ENCODE measurements at places on chromosomes 2 and 18. TPM values are rescaled to one million over a fixed set of nuclear protein-coding genes. Genes with fewer than 3 reads are reported as not detected.
A peak's percentile ranks its signal among the peaks of the same experiment; 100 is the strongest.

DNA sequence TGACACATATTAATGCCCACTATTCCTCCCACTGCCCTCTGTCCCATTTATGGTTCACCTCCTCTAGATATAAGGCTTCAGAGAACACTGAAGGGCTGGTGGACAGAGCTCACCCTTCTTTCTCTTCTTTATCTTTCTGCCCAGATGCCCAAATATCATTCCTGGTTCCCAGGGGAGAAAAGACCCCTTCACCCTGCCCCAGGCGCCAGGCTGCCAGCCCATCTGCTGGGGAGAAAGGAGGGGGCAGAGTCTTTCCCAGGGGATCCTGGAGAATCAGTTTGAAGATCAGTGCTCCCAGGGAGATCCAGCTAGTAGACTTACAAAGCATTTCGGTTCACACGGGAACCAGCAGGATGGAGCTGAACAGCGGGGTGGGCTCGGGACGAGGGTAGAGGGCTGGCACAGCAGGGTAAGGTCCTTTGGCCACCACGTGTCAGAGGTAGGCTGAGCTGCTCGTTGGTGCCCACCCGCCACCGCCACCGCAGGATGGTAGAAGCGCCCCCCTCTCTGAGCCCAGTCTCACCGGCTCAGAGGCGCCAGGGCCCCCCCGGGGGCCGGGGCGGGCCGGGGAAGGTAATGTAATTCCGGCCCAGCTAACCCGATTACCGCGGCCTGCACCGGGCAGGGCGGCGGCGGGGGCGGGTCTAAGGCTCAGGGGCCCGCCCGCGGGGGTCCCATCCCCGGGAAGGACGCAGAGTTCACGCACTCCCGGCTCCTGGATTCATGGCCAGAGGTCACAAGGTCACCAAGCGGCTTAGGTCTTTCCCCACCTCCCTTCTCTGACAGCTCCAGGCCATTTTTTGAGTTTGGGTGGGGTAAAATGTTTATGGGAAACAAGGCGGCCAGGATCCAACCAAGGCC is 1.3 kb upstream of the TLX2 start:
- H3K27me3 ChIP-seq: peaks cover 70% of the 10 kb centered on the region
- DNase-seq: no peak
- no peaks in the 10 kb centered on the region for H3K36me3 ChIP-seq
- peak overlapping the region; percentile 78 for H3K27ac ChIP-seq
- peaks cover 11% of the 10 kb centered on the region for H3K4me1 ChIP-seq
- H3K4me3 ChIP-seq: no peak overlapping the region

DNA sequence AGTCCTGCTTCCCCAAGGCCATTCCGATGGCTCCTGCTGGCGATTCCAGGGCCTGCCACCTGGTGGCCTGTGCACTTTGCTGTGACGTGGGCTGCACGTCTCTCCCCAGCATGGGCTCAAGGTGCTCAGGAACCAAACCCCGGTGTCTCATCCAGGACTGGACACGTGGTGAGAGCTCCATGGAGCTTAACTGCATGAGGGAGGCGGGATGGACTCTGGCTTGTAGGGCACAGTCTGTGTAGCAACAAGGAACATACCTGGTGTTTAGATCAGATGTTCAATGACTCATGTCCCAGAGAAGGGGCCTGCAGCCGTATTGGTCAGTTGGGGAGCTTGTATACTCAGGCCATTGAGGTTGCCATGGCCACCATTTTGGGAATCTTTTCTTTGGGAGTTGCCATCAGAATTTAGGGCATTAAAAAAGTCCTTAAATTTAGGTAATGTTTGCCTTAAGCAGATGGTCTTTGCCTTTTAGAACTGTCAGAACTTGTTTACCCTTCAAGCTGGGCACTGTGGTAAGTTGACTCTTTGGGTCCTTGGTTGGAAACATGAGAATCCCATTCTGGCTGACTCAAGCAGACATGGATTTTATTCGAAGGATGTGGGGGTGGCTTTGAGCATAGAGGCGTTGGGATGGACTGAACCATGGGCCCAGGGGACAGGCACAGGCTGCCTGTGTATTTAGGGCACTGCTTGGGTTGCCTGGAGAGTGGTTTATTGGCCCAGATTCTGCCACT is 21.0 kb downstream of the AGAP1 start:
- H3K36me3 ChIP-seq: peaks cover 5% of the 10 kb centered on the region
- DNase-seq: no peak
- peaks cover 20% of the 10 kb centered on the region for H3K4me1 ChIP-seq
- no peak overlapping the region for H3K27ac ChIP-seq
- H3K27me3 ChIP-seq: no peaks in the 10 kb centered on the region
- no peak overlapping the region for H3K4me3 ChIP-seq

- H3K27ac ChIP-seq: no peak overlapping the region
- DNase-seq: no peak
- H3K4me1 ChIP-seq: no peaks in the 10 kb centered on the region
- no peak overlapping the region for H3K4me3 ChIP-seq
These were observed 39.1 kb downstream of the SH3RF3 start for GRCh38 chr2:109168086-109168485.

DNA sequence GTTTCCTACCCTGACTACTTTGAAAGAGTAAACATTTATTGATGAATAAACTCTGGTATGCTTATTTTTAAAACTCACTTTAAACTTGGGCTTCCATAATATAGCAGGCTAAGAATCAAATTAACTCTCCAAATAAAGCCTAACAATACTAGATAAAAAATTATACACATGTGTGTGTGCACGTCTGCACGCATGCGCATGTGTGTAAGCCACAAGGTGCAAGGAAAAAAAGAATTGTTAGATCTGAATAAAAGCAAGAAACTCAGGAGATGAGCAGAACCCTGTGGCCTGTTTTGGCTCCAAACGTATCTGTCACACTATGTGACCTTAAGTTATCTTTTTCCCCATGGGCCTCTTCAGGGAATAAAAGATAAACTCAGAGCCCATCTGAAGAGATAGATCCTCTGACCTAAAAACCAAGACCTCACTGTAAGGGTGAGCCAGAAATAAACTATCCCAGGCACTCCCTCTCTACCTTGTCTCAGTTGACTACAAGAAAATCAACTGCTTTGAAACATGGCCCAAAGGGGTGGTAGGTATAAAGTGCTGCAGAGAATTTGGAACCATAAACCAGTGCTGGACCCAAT is 6.3 kb downstream of the HDHD2 start:
- H3K4me3 ChIP-seq: no peak overlapping the region
- H3K4me1 ChIP-seq: peaks cover 10% of the 10 kb centered on the region
- H3K27ac ChIP-seq: no peak overlapping the region
- no peaks in the 10 kb centered on the region for H3K27me3 ChIP-seq

DNA sequence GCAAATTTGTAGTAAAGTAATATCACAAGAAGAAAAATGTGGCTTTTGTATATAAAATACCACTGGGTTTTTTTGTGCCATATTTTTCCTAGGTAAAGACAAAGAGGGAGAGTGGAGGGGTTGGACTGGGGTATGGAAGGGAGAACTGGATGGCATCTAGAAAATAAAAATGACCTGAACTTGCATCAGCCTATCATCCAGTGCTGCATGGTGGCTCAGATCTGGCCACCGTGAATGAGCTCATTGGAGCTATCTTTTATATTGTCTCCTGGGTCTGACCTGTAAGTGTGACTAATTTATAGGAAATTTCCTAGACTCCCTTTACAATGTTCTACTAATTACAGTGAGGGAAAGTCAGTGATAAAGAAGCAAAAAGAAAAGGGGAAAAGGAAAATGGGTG is 369.0 kb downstream of the TMEM182 start:
- H3K36me3 ChIP-seq: no peaks in the 10 kb centered on the region
- no peak overlapping the region for H3K4me3 ChIP-seq

The CROCC2 gene
- total RNA-seq: 0.36 TPM

The GAREM1 gene
- total RNA-seq: 11.4 TPM

DNA sequence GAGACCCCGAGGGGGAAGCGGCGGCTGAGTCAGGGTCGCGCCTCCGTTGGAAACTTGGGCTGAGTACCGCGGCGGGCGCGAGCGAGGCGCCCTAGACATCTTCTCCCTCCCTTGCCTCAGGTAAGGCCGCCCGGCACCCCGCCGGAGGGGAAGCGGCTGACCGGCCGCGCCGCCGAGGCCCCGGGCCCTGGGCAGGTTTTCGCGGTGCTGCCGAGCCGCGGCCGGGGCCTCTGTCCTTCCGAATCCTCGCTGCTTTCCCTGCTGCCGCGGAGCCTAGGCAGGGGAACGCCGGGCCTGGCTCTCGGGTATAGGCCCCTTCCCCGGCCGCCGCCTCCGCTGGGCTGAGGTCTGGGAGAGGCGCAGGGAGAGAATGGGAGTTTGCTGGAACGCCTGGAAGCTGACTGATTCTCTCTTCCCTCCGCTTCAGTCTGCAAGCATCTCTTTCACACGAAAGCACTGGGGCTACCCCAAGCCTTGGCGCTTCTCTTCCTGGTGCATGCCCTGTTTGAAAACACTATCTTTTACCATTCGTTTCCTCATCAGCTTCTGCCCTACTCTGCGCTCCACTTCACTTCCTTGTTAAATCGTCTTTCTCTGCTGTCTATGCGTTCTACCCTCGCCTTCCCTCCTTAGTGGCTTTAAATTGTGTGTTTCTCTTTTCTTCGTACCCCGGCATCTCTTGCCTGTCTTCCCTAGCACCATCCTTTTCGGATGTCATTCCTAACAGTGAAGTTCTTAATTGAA is 652 bp downstream of the PPM1B start:
- H3K4me3 ChIP-seq: peak overlapping the region; percentile 99
- peaks cover 7% of the 10 kb centered on the region for H3K36me3 ChIP-seq
- peaks cover 15% of the 10 kb centered on the region for H3K4me1 ChIP-seq
- H3K27ac ChIP-seq: peak overlapping the region; percentile 99
- H3K27me3 ChIP-seq: no peaks in the 10 kb centered on the region

DNA sequence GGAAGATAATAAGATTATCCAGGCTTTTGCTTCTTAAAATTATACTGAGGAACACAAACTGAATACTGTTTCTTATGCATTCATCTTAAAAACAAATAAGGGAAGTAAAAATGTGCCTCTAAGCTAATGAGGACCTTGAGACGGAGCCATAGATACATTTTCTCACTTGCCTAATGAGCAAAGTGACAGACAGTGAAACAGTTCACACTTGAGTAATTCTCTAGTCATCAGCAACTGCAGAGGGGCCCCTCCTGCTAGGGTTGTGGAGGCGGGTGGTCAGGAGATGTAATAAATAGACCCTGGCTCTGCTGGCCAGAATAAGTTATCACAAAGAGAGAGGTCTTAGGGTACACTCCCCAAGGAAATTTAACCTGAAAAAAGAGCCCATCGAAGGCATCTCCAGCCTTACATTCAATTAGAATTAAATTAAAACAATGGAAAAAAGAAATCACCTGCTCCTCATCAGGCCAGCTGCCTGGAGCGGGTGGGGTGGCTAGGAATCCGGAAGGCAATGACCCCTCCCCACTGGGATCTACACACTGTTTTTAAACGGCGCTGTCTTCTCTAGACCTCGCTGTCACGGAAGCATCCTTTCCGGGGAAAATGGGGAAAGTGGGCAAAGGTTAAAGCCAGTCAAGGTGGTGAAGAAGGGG is 32.6 kb upstream of the INSIG2 start:
- no peak overlapping the region for H3K4me3 ChIP-seq
- H3K27ac ChIP-seq: no peak overlapping the region
- DNase-seq: no peak
- peaks cover 2% of the 10 kb centered on the region for H3K27me3 ChIP-seq

- H3K27ac ChIP-seq: no peak overlapping the region
- no peak for DNase-seq
- H3K27me3 ChIP-seq: no peaks in the 10 kb centered on the region
- H3K4me1 ChIP-seq: peaks cover 6% of the 10 kb centered on the region
These were observed 35.1 kb downstream of the ARL5A start for GRCh38 chr2:151793123-151793522.

- no peak overlapping the region for H3K4me3 ChIP-seq
- H3K4me1 ChIP-seq: peaks cover 4% of the 10 kb centered on the region
- peaks cover 7% of the 10 kb centered on the region for H3K27me3 ChIP-seq
- no peak overlapping the region for H3K27ac ChIP-seq
These were observed 152.6 kb upstream of the PELI1 start for GRCh38 chr2:64296695-64297346.

The GPAT2 gene
- not detected for total RNA-seq

DNA sequence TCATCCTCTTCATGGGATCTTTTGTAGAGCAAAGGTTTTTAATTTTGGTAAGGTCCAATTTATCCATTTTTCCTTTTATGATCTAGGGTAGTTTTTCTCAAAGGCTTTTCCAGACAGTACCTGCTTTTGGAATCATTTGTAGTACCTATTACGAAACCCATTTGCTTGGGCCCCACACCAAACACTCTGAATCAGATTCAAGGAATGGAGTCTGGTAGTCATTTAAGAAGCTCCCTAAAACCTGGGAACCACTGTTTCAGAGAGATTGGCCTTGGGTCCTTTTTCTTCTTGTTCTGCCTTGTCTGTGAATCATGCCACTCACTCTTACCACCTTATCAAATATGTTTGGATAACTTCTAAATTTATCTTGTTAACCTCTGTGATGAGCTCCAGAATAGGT is 40.3 kb downstream of the OSBPL6 start:
- H3K27me3 ChIP-seq: no peaks in the 10 kb centered on the region
- no peak for DNase-seq
- no peaks in the 10 kb centered on the region for H3K36me3 ChIP-seq
- H3K4me1 ChIP-seq: peaks cover 3% of the 10 kb centered on the region
- no peak overlapping the region for H3K27ac ChIP-seq

GRCh38 chr2:17171446-17172049 is 346.7 kb downstream of the RAD51AP2 start:
- peaks cover 6% of the 10 kb centered on the region for H3K27me3 ChIP-seq
- peaks cover 6% of the 10 kb centered on the region for H3K4me1 ChIP-seq
- H3K27ac ChIP-seq: no peak overlapping the region
- peak; percentile 42 for DNase-seq

DNA sequence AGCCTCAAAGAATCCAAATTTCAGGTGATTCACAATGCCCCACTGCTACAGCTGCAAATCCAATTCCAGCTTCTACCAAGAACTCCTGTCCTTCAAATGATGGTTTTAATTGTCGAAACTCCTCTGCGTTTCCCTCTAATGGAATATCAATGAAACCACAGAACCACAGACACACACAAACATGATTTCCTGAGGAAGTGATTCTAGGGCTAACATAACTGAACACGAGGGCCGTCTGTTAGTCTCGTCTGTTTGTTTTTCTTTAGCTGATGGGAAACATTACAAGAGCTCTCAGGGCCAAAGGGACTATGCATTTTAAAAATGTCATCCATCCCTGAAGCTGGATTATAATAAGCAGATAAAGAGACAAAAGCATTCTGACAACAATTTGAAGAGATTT is 59.4 kb downstream of the RNF152 start:
- H3K4me1 ChIP-seq: peaks cover 14% of the 10 kb centered on the region
- peaks cover 32% of the 10 kb centered on the region for H3K36me3 ChIP-seq
- no peak overlapping the region for H3K4me3 ChIP-seq
- no peak for DNase-seq
- no peak overlapping the region for H3K27ac ChIP-seq
- H3K27me3 ChIP-seq: no peaks in the 10 kb centered on the region

- H3K36me3 ChIP-seq: no peaks in the 10 kb centered on the region
- no peak for DNase-seq
- no peaks in the 10 kb centered on the region for H3K27me3 ChIP-seq
- H3K4me1 ChIP-seq: no peaks in the 10 kb centered on the region
- H3K4me3 ChIP-seq: no peak overlapping the region
- H3K27ac ChIP-seq: no peak overlapping the region
These were observed 248.9 kb downstream of the TMEM182 start for GRCh38 chr2:103010751-103011150.

GRCh38 chr2:65482971-65483370 is 50.6 kb upstream of the SPRED2 start:
- no peak for DNase-seq
- no peak overlapping the region for H3K4me3 ChIP-seq
- H3K4me1 ChIP-seq: peaks cover 6% of the 10 kb centered on the region

- DNase-seq: no peak
- H3K27me3 ChIP-seq: peaks cover 14% of the 10 kb centered on the region
- H3K4me1 ChIP-seq: no peaks in the 10 kb centered on the region
- no peak overlapping the region for H3K4me3 ChIP-seq
- no peak overlapping the region for H3K27ac ChIP-seq
These were observed 68.8 kb downstream of the SH3RF3 start for GRCh38 chr2:109197491-109198418.

Data from progenitor cell of endocrine pancreas (in vitro differentiated cells).